CD4-positive, CD25-positive, alpha-beta regulatory T cell (primary cell): ENCODE measurements at places on chromosomes 12 and 14.

DNA sequence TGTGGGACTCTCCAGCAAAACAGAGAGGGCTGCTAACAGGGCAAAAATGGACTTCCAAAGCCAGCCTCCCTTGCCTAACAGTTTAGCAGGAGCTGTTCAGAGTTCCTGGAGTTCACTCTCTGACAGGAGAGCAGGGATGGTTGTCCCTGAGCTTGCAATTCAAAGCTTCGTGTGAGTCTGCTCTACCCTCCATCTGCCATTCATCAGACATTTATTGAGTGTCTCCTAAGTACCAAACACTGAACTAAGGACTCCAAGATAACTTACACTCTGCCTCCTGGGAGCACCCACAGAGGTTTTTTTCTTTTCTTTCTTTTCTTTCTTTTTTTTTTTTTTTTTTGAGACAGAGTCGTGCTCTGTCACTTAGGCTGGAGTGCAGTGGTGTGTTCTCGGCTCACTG is 28.7 kb downstream of the RHOF start:
- DNase-seq = no peak

DNA sequence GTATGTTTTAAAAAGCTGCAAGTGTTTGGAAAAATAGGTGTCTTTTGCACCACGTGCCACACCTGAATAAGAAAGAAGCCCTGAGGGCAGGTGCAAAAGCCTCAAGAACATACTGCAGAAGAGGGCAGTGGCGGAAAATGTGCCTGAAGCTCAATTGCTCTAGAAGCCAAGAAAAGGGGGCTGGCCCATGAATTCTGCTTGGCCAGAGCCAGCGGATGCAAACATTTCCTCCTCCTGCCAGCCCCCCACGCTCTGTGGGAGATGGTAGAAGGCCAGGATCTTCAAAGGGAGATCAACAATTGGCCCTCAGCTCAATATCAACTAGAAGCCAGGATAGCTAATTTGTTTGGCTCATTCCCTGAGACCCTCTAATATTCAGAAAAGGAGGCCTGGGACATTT is 80.3 kb upstream of the TMEM132D start:
- DNase-seq = no peak

GRCh38 chr14:70121521-70121920 is 67.2 kb downstream of the SLC8A3 start:
- DNase-seq = no peak

DNA sequence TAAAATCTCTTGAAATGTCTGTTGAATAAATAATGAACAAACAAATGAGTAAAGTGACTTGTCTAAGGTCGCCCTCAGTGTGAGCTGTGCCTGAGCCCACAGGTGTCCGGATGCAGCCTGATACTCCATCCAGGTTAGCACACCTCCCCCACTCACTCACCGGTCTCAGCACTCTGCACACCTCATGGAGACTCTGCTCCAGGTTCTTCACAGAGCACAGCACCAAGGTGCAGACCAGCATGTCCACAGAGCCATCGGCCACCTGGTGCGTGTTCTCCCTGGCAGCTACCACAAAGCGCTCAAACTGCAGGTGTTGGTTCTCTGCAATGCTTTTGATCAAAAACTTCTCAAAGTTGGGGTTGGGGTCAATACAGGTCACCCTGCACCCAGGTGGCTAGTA is 4.1 kb upstream of the KRT7 start:
- DNase-seq = no peak

- DNase-seq = no peak
These were observed 11.5 kb downstream of the SERPINA11 start for GRCh38 chr14:94441130-94441529.

GRCh38 chr12:63770375-63770774 is 9.3 kb upstream of the RXYLT1 start:
- no peak for DNase-seq

DNA sequence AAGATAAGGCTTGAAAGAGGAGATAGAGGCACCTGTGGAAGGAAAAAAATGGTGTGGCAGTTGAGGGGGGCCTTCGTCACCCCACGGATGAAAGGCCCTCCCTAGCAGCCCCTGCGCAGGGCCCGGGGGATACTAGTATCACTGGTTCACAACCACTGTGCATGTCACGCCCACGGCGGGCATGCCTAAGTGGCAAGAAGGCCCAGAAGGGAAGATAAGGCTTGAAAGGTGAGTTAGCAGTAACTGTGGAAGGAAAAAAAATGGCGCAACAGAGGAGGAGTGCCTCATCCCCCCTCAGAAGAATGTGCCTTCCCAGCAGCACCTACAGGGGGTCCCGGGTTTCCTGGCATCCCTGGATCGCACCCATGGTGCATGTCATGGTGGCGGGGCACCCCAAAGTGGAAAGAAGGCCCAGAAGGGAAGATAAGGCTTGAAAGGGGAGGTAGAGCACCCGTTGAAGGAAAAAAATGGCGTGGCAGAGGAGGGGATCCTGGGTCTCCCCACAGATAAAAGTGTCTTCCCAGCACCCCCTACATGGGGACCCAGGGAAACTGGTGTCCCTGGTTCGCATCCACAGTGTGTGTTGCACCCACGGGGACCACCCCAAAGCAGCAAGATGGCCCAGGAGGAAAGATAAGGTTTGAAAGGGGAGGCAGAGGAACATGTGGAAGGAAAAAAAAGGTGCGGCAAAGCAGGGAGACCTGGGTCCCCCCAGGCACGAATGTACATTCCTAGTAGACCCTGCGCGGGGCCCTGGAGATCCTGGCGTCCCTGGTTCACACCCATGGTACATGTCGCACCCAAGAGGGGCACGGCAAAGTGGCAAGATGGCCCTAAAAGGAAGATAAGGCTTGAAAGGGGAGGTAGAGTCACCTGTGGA is 279.2 kb downstream of the ALG10 start:
- no peak for DNase-seq

DNA sequence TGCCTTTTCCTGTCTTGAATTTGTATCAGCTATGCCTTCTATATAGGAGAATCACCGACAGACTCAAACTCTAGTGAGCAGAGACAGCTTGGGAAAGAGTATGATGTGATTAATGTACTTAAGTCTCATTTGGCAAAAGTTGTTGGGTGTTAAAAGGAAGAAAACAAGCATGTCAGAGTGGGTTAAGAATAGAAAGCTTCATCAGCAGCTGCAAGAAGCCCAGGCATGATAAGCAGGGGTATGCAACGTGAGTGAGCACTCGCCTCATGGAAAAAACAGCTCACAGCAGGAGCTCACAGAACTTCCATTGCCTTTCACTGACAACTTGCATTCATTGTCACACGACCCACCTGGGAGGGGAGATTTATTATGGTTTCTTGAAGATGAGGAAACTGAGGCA is 35.9 kb upstream of the WNK1 start:
- no peak for DNase-seq
